ENCODE measurements at places on chromosomes 3 and 15.

DNA sequence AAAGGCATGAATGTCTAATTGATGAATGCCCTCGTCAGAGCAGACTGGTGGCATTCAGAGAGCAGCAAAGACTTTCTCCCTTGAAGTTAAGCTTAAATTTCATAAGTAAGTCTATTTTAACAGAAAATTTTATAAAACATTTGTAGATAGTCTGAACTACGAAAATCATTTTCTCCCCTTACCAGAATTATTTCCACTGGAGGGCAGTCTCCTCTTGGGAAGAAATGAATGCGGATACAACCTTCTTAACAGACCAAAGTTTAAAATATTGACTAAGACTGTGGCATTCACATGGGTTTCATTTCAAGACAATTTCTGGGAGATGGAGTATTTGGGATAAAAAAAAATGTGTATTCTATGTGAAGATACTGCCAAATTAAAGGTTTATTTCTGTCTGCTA is 669.0 kb downstream of the FHIT start:
- DNase-seq = no peak

GRCh38 chr3:126132751-126133511 is 47.5 kb downstream of the ALDH1L1 start:
- DNase-seq = no peak

GRCh38 chr3:67462187-67462586 is 192.2 kb downstream of the SUCLG2 start:
- no peak for DNase-seq

DNA sequence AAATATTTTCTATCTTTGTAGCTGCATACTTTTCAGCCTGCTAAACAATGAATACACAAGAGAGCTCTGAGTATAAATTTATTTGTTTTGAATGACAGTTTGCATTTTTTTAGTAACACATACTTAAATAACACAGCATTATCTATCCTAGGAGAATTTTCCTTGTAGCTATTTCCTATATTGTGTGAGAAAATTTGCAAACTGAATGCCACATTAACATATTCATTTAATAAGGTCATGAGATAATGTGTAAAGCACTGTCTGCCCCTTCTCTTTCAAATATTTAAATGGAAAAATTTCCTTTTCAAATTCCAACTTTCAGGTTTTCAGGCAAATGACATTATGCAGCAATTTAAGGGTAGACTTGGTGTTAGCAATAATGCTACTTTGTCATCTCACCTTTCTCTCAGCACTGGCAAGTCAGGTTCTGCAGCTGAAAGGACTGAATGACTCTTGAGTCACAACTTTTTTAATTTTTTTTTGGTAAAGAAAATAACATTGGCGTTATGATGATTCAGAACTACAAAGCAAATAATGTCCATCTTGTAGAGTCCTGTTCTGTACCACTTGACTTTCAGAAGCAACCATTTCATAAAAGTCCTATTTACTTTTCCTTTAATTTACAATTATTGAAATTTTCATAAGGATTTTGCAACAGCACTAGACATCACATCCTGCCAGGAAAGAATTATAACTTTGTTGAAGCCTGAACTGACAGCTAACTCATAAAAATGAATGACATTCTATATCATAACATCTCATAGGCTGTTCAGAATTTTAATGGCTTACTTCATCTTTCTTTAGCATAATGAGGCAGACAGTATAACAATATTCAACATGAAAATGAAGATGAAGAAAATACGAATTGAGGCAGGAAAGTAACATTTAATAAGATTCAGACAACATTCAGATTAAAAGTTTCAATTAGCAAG is 681.6 kb upstream of the SEMA6D start:
- no peak for DNase-seq

DNA sequence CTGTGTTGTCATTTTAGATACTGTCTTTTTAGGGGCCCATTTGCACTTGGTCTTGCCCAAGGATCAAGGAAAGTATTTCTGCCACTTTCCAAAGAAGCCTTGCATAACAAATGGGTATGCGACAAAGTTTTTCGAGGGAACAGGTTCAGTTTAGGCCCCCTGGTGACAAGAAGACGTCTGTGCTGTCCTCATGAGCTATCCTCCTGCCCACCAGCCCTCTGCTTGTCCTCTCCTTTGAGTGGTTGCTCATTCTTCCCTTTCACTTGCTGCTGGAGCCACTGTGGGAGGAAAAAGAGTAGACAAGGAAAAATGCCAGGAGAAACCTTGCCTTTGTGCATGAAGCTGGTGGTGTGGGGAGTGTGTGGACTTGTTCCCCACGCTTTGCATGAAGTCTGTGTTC is 171.9 kb downstream of the CACNA2D3 start:
- no peak for DNase-seq

DNA sequence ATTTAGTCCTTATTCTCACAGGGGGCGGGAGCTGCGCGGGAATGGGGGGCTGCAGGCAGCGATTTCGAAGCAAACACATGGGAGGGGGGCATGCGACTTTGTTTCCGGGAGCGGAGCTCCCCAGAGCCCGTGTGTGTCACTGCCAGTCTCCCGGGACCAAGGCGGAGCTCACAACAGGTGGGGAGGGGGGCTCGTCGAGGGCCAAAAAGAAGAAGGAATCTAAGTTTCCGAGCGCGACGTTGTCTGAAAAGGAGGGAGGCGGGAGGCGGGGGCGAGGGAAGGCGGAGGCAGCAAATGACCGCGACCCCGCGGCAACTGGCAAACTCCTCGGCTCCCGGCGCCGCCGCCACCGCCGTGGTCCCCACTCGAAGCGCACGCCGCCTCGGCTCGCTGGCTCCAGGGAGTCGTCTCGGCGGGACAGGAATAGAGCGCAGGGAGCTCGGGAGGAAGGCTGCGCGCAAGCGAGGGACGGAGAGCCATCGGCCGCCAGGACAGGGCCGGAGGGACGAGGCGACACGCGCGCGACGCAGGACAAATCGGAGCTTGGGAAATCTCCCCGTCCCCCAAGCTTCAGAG is 1.4 kb downstream of the FOXP1 start:
- DNase-seq = no peak

GRCh38 chr3:24227635-24228034 is 267.0 kb downstream of the THRB start:
- no peak for DNase-seq

DNA sequence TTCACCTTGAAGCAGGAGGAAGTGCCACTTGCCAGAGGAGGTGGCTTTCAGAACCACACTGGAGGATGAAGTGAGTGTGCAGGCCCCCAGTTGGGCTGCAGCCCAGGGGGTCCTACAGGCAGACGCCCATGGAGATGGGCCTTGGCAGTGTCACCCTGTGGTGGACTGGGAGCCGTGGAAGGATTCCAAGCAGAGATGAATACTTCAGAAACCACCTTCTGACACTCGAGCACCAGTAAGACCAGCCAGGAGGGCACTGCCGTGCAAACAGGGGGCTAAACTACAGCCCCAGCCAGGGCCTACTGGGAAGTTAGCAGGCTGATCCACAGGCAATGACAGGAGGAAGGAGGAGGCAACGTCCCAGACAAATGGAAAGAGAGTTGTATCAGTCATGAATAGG is 55.4 kb downstream of the VGLL4 start:
- no peak for DNase-seq

DNA sequence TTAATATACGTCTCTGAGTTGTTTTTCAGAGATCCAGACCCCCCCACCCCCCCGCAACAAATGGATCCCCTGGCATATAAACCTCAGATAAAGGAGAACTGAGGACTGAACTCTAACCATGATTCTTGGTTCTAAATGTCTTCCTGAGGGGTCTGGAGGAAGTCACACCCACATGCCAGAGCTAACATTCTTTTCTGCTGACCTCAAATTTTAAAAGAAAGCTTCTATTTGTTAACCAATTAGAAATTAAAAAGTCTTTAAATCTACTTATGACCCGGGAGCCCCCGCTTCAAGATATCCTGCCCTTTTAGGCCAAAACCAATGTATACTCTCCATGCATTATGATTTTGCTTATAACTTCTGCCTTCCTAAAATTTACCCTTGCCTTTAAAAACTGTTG is 188.3 kb downstream of the ECT2 start:
- DNase-seq = no peak

GRCh38 chr3:32945136-32945535 is 6.3 kb upstream of the CCR4 start:
- no peak for DNase-seq

DNA sequence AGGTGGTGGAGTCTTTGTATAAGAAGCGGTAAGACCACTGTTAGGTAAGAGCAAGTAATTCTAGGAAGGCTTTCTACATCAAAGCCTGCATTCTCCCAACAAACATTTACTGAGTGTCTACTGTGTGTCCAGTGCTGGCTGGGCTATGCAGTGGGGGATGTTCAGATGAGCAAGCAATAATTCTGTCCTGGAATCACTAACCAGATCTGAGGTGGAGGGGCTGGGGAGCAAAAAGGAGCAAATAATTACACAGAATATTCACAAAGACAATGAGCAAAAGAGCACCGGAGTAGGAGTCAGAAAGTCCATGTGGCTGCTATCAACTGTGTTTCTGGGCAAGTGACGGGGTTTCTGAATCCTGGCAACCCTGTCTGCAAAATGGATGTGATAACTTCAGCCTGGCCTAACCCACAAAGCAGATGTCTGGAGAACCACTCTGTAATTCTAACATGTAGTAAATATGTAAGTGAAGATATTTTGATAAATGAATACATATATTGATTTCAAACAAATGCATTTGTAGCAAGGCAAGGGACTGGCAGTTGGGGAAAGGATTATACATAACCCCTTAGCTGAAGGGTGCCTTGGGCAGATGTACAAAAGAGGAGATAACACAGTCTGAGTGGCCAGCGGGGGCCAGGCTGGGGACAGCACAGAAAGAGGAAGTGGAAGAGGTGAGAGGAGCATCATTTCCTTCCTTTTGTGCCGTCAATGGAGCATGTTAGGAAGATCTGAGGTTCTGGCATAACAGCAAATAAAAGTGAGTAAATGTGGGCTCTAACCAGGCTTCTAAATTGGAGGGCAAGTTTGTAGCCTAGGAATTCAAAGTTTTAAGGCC is 28.8 kb downstream of the CYP8B1 start:
- DNase-seq = no peak

DNA sequence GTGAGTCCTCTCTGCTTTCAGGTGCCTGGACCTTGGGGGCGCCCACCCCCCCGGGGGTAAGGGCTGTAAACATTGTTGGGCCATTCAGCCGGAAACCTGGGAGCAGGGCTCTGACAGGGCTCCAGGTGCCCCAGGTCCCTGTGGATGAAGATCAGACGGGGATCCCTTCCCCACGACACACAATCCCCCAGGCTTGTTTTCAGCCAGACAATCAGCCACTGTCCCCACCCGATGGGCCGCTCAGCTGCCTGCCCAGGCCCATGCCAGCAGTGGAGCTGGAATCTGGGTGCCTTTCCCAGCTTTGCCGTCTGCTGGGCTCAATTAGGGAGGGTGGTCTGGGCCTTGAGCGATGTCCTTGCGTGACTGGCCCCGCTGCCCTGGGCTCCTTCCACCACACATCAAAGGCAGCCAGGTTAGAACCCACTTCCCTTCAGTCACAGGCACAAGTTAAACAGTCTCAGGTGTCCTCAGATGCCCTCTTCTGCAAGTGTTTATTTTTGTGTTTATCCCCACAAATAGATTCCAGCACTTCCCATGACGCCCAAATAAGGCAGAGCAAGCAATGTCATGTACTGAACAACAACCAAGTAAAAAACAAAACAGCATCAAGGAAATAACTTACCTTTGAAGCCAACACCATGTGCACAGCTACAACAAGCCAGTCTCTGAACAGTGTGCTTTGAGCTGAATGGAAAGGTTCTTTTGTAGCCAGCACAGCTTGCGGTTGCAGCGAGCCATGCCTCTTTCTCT is 77.0 kb upstream of the ALDH1A3 start:
- DNase-seq = no peak

- no peak for DNase-seq
Measured at GRCh38 chr3:128537091-128537703, 44.2 kb upstream of the GATA2 start.

GRCh38 chr3:73530022-73530396 is 94.7 kb downstream of the PDZRN3 start:
- DNase-seq = no peak

DNA sequence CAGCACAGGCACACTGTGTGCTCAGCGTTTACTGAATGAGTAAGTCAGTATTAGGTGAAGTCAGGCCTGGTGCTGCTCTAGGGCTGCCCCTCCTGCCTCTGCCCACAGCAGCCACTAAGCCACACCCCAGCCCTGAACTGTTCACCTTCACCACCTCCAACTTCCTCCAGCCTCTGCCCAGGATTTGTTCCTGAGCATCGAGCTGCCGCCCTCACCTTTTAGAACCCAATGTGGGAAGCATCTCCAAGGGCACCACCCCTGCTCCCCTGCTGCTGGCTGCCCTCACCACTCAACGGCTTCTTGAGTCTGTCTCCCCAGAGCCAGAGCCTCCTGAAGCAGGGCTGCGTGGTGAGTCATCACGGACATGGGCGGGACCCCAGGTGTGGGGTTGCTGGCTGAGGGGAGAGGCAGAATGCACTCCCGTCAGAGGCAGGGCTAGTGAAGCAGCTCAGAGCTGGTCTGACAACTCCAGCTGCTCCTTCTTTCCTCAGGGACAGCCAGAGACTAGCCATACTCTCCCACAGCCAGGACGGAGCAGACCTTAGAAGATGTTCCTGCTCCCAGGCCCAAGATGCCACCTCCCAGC is 5.8 kb downstream of the HYAL2 start:
- no peak for DNase-seq

DNA sequence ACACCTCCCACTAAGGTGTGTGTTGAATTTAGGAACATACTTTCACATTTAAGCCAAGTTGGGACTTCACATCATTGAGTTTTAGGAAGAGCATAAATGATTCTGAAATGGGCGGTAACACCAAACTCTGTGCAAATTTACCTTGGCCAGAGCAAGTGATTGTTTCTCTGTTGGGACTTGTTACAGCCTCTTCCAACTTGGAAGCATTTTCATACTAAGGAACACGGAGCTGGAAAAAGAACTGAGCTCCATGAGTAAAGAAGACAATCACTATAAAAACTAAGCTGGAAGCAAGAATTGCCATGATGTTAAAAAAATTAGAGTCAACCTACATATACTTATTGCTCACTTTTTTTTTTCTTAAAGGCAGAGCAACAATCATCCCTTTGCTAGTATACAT is 371.3 kb downstream of the ERC2 start:
- DNase-seq = no peak

DNA sequence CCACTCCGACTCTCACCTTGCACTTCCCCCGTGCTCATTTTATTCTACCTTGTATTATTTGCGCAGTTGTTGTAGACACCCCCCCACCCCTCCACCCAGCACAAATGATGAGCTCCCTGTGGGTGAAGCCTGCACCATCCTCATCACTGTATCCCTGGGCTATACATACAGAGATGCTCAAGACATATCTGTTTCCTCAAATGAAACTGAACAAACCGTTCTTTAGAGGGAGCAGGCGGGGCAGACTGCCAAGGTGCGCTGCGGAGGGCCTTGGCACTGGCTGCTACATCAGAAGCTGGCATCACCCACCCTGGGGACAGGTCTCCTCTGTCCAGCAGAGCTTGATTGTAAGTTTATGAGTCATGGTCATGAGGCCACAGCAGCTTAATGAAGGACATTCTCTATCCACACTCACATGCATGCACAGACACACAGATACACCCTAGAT is 29.0 kb downstream of the ADCY5 start:
- DNase-seq = no peak

GRCh38 chr3:36843065-36844051 is 79.0 kb upstream of the DCLK3 start:
- peak; percentile 4 for DNase-seq

GRCh38 chr3:187689984-187690383 is 12.4 kb downstream of the RTP2 start:
- no peak for DNase-seq

Measured in stimulated activated CD8-positive, alpha-beta memory T cell treated with anti-CD3 and anti-CD28 coated beads, Interleukin-4, amount 100 ng/mL, for 1 hour (primary cell).